ENCODE measurements at places on chromosomes 7 and 10.

- no peak for DNase-seq
Measured at GRCh38 chr7:147311336-147311735, 1194.7 kb downstream of the CNTNAP2 start.

GRCh38 chr7:73838642-73839041 is 3.7 kb downstream of the METTL27 start:
- no peak for DNase-seq

GRCh38 chr10:14698111-14698828 is 76.4 kb downstream of the FAM107B start:
- DNase-seq, result no peak

GRCh38 chr7:3439333-3440030 is 138.4 kb downstream of the SDK1 start:
- peak; percentile 40 for DNase-seq

- no peak for DNase-seq
Measured at GRCh38 chr10:11395161-11395560, 216.3 kb downstream of the USP6NL start.

DNA sequence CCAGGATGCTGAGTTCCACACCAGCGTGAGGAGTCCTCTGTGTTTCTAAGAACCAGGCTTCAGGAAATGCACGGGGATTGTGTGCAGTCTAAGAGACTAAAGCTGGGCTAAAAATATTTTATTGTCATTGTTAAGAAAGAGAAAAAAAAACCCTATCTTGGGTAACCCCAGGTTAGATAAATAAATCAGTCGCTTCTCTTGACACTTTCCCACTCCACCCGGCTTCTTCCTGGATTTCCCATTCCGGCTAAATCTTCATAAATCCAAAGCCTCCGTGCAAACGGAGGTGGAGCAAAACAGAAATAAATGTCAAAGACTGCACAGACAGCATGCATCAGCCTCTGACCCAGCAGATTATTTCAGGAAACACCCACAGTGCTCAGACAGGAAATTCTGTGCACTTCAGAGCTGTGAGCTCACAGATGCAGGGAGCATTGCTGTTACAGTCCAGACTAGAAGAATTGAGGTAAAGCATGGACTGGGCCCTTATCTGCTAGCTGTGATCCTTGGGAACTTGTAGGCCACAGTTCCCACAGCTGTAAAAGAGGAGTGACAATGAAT is 44.8 kb upstream of the GRID1 start:
- DNase-seq, result no peak
